ENCODE measurements at places on chromosomes 3 and 15.

DNA sequence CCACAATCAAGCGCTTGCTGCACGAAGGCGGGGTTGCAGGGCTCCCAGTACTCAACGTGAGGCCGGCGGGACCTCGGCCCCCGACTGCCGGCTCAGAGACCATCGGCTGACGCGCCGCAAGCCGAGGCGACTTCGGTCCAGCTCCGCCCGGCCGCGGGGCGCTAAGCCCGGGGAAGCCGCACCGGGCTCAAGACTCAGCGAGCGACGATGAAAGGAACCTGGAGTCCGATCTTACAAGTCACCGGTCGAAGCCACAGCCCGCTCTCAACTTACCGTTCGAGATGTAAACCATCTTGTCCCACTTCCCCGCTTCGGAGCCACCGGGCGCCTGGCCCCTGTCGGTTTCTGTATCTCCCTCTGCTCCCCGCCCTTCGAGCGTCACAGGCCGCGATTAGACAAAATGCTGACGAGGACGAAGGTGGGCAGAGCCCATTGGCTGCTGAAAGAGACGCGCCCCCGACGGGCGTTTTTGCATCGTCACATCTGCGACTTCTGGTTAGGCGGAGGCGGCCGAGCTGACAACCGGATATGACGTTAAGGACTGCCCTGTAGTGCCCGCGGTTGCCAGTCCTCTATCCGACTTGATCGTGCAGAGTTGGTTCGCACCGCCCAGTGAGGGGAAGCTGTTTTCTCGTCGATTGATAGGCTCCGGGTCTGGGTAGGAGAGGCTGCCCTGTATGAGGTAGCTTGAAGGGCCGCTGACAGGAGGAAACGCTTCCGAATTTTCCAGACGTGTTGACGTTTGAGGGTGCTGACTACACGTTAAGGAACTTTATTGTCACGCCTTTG is at the start of gene SELENOK:
TSS of gene SELENOK (minus strand) at position 363 of the 789 bp plus-strand sequence.
- H3K36me3 ChIP-seq = no peaks in the 10 kb centered on the region
- peaks cover 8% of the 10 kb centered on the region for H3K4me1 ChIP-seq
- DNase-seq = peak; percentile 99
- H3K27me3 ChIP-seq = no peaks in the 10 kb centered on the region
- H3K27ac ChIP-seq = peak within 1 kb of the TSS; percentile 91
- peak within 1 kb of the TSS; percentile 95 for H3K4me3 ChIP-seq

DNA sequence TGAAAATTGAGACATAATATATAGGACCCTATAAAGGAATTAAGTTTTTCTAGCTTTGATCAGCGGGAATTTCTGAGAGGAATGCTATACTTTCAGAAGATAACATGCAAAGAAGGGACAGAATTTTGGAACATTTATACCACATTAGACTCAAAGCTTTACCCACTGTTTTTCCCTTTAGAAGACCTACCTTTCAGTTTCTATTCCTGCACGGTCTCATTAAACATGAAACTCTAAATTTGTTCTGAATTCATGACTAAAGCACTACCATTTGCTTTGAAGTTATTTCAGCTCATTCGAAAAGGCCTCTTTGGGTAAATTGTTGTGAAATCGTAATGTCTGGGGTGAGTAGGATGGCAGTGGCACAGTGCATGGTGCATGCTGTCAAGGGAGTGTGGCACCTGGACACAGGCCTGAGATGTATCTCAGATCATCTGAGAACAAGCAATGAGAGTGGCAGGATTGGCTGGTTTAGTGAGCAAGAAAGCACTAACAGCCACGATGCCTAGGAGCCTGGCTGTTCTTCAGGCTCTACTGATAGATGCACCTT is 42.5 kb downstream of the CHCHD4 start:
- no peak overlapping the region for H3K27ac ChIP-seq
- H3K4me1 ChIP-seq = no peaks in the 10 kb centered on the region
- no peaks in the 10 kb centered on the region for H3K36me3 ChIP-seq
- no peaks in the 10 kb centered on the region for H3K27me3 ChIP-seq

GRCh38 chr3:46867550-46867898 is 4.3 kb upstream of the MYL3 start:
- H3K4me3 ChIP-seq = no peak overlapping the region
- peaks cover 5% of the 10 kb centered on the region for H3K4me1 ChIP-seq
- no peaks in the 10 kb centered on the region for H3K27me3 ChIP-seq
- peak overlapping the region; percentile 65 for H3K27ac ChIP-seq

DNA sequence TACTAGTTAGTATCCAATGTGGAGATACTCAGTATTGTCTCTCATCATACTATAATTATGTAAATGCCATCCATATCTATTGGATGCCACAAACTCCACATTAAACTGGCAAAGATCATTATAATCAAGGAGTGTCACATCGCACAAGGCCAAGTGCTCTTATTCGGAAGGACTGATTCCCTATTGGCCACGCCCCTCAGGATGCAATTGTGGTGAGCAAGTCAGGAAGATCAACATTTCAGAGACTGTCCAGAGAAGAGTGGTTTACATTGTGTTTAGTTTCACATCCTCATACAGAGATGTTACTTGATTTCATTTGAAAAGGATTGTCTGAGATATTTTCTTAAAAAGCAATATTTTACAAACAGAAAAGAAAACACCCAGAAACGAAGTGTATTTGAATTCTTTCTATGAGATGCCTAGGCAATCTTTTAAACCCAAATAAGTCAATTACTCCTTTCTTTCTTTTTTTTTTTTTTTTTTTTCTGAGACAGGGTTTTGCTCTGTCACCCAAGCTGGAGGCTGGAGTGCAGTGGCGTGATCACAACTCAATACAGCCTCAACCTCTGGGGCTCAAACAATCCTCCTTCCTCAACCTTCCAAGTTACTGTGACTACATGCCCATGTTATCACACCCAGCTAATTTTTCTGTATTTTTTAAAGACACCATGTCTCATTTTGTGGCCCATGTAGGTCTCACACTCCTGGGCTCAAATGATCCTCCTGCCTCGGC is 369.1 kb downstream of the RBMS3 start:
- H3K27ac ChIP-seq = no peak overlapping the region
- H3K4me3 ChIP-seq = no peak overlapping the region
- no peaks in the 10 kb centered on the region for H3K27me3 ChIP-seq
- no peaks in the 10 kb centered on the region for H3K4me1 ChIP-seq

Measured in uterus (tissue), 4 donors.